ENCODE measurements at places on chromosomes 11 and 22.
A peak's percentile ranks its signal among the peaks of the same experiment; 100 is the strongest.

DNA sequence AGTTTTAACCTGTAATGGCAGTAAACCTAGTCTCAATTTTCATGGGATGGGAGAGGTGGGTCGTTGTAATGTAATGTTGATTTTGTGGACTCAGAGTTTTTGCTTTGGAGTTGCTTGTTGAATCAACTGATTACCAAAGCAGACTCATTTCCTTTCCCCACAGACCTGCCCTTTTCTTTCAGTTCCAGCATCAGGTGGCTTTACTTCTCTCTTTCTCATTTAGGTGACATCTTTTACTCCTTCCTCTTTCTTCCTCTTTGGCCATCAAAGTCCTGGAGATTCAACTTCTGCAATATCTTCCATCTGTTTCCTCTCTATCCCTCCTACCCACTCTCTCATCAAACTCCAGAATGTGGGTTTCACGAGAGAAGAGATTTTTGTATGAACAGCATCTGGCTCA, 313.9 kb downstream of the TMEM135 start:
- no peak for DNase-seq

- DNase-seq = no peak
Observed at GRCh38 chr11:22479208-22479607, 141.0 kb downstream of the SLC17A6 start.

DNA sequence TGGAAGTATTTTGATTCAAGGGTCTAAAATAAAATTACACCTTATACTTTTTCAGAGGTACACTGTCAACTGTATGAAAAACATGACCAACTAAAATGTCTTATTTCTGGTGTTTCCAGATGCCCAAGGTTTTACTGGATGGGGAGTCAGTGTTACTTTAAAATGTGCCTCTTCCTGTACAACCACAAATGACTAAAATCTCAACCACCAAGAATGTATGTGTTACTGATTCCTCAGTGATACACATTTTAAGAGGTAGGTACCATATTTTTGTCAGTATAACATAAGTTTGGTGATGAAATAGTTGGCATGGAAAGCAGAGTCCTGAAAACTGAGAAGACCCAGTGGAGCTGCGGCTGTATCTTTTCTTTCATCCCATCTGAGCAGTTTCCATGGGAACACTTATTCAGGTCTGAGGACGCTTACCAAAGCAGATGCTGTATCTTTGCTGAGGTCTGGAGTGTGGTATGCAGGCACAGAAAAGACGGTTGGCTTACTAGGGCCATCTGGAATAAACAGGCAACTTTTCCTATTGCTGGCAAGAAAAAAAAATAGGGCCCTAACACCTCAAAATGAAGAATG, 21.2 kb upstream of the TP53AIP1 start:
- no peak for DNase-seq

- no peak for DNase-seq
Observed at GRCh38 chr22:21972293-21972779, 10.3 kb downstream of the TOP3B start.

GRCh38 chr11:19160847-19161246, 40.9 kb downstream of the CSRP3 start:
- DNase-seq = no peak

- DNase-seq = no peak
Observed at GRCh38 chr11:69462106-69462951, 19.1 kb upstream of the LINC01488 start.

DNA sequence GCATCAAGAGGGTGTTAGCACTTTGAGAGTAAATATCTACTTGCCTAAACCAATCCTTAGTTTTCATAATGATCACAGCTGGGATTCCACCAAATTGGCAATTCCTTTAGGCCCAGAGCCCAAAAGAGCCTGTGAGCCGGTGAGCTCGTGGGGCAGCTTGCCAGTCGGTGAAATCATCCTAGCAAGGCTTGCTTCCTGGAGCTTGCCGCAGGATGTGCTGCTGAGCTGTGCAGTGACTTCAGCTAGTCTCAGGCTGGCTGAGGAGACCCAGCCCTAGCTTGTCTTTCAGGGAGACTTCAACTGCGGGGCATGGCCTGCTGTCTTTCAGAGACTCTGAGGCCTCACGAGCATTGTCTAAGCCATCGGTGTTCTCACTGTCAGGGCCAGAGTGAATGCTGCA, 73.6 kb upstream of the SUSD2 start:
- no peak for DNase-seq

DNA sequence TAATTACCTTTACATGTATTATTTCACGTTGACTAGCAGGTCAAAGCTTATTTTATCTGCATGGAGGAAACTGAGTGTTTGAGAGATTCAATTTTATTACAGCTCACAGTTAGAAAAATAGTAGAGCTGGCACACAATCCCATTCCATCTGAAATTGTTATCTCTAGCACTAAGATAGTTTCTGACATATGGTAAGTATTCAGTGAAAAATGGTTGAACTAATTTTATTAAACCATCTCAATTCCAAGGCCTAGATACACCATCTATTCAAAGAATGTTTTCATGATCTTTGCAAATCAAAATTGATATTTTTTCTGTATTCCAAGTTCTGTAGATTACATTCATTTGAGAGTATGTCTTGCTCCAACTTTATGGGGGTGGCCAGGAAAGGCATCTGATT, 125.4 kb upstream of the FAT3 start:
- DNase-seq = no peak

GRCh38 chr11:12677131-12677530, 2.9 kb downstream of the TEAD1 start:
- DNase-seq = no peak

DNA sequence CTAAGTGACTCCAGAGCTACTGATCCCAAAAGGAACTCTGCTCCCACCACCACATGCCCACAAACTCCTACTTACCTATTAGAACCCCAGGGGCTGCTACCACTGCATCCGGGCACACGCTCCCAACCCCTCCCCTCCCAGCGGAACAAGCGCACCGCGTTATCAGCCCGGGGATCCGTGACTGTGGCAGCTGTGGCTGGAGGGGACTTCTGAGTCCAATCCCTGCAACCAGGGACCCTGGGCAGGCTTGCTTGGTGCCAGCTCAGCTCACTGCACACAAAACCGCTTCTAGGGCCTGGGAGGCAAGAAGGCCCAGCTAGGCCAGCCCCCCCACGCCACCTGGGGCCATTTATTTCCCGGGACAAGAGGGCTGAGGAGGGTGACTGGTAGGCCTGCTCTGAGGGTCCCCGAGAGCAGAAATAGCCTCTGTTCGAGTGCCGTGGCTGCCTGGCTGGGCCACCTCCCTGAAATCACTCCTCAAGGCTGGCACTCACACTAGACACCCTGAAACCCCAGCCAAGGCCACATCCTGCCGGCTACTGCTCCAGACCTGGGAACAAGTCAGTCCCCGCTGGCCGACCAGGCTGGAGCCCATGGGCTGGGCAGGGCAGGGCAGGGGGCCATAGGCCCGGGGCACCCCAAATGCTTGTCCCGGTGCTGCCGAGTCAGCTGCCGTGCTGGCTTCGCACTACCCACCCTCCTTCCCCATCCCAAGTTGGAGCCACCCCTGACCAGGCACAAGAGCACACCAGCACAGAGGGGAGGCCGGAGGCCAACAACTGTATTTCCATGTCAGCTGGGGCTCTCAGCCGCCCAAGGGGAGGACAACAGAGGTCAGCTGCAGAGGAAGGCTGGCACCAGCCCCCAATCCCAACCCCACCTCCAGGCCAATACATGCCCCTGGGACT, 1.9 kb upstream of the IFITM10 start:
- DNase-seq = no peak

- DNase-seq = no peak
Observed at GRCh38 chr11:36374726-36375125, 78.6 kb downstream of the PRR5L start.

DNA sequence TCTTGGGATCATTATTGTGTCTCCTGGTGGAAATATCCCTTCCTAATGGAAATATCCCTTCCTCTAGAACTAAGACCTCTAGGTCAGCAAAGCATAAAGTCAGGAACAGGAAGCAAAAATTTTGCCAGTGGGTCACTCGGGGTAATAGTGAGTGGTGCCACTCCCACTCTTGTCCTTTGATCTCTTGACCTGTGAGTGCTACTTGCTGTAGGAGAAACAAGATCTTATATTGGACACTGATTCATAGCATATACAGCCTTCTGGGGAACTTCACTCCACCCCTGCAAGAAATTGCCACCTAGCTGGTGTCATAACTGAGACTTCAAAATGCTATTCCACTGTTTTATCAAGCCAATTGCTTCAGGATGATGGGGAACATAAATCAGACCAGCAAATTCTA, 44.7 kb upstream of the TMEM45B start:
- no peak for DNase-seq

GRCh38 chr11:83033371-83033770, 38.3 kb downstream of the RAB30 start:
- DNase-seq = no peak

GRCh38 chr22:25403284-25403810, 161.1 kb upstream of the GRK3 start:
- no peak for DNase-seq

DNA sequence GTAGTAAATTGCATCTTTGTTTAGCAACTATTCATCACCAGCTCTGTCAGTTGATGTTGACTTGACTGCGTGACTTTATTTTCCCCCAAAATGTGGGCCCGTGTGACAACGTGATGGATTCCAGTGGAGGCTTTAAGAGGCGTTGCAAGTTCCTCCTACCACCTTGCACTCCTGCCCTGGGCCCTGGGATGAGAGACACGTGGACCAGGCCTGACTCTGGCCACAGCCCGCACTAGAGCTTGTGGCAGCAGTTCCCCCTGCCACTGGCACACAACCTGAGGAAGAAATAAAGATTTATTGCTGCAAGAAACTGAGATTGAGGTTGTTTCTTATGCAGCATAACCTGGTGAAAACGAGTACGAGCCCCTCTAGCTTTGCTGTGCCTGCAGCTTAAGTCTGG, 31.9 kb downstream of the RASD2 start:
- DNase-seq = no peak

GRCh38 chr11:124511745-124512144, 31.7 kb downstream of the OR8B12 start:
- DNase-seq = no peak

DNA sequence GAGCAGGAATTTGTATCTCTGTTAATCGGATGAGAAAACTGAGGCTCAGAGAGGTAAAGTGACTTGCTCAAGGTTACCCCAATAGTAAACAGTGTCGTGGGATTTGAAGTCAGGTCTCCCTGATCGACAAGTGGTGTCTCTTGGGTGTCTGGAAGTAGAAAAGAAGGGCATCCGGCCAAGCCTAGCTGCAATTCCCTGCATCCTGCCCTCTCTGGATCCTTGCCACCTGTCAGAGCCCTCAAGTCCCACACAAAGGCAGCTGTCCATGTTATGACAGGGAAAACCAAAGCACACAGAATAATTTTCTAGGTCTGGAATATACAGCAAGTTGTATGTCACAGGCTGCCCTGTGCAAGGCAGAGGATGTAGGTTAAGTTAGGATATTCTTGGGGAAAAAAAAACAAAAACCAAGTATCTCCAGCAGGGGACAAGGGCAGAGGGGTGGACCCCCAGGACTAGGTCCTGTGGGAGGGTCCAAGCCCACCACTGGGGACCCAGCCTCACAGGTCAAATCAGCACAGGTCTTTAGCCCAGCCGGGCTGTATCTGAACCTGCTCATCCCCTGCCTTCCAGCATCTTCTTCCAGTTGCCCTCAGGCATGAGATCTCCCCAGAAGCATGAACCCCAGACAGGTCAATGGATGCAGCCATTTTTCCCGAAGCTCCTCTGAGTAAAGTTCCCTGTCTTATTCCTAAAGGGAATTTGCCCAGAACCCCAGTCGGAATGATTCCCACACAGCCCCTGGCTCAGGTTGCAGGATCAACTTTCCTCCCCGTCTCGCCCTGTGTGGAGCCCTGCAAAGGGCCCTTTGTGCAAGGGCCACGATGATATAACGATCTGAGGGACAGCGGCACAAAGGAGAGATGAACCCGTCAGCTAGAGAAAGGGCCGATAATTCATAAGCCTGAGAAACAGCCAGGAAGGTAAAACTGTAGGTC, 15.0 kb downstream of the USH1C start:
- DNase-seq = peak; percentile 33

GRCh38 chr22:20663137-20663828, 110.6 kb upstream of the SERPIND1 start:
- no peak for DNase-seq

GRCh38 chr22:20773793-20774212, at the start of gene SERPIND1:
SERPIND1 (plus strand) TSS chr22:20774113; CDS start chr22:20779313, 5,200 bp downstream.
- peak; percentile 27 for DNase-seq

DNA sequence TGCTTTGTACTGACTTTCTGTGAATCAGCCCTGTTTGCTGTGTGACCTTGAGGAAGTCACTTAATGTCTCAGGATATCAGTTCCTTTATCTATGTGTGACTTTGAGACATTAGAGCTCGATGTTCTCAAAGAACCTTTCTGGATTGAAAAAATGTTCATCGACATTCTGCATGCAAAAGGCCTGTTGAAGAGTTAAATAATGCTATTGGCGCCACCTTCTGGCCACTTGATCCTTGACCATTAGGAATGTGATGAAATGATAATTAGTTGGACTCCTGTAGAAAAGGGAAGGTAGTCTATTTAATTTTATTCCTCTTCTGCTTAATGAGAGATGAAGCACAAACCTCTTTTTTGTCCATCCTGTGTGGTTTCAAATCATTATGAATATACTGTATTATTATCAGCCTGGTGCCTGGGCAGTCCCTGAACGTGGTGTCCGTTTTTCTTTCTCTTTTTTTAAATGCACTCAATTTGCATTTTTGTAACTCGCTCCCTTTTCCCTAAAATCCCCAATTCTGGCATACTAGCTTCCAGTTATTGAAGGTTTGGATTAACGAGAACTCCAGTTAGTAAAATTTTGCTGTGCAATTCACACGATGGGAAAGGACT, 20.7 kb downstream of the ELF5 start:
- DNase-seq = peak; percentile 38

DNA sequence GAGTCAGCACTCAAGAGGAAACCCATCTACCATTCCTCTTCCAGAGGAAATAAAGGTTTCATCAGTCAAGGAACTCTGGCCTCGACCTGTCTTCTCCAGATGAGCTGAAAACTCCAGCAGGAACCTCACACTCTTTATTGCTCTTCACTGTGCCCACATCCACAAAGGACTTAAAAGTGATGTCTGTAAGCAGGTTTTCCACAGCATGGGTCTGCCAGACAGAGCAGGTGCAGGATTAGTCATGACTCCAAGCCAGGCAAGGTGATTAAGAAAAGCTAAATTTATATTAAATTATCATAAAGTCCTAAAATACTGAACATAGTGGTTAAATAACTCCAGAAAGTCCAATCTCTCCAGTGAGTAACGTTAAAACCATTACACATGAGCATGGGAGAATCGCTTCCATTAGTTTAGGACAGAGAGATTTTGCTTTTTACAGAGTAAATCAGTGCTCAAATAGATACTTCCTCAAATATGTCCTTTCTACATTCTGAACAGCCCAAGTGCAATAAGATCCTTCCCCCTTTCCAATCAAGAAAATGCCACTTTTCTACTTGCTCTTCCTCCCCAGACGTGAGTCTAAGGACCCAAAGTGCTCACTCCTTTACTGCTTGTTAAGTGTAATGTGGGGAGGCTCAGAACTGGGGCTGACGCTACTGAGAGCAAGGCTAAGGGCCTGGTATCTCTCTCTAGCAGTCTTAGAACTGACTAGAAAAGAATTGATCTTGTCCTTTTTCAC, 10.7 kb upstream of the CKAP5 start:
- DNase-seq = no peak

- DNase-seq = no peak
Observed at GRCh38 chr11:125224391-125225021, 60.0 kb downstream of the PKNOX2 start.
